Stimulated activated CD8-positive, alpha-beta memory T cell treated with anti-CD3 and anti-CD28 coated beads, Interleukin-4, amount 100 ng/mL, for 1 hour (primary cell): ENCODE measurements at places on chromosomes 16 and 17.

- DNase-seq = no peak
Observed at GRCh38 chr16:85863384-85863774, 35.6 kb upstream of the IRF8 start.

DNA sequence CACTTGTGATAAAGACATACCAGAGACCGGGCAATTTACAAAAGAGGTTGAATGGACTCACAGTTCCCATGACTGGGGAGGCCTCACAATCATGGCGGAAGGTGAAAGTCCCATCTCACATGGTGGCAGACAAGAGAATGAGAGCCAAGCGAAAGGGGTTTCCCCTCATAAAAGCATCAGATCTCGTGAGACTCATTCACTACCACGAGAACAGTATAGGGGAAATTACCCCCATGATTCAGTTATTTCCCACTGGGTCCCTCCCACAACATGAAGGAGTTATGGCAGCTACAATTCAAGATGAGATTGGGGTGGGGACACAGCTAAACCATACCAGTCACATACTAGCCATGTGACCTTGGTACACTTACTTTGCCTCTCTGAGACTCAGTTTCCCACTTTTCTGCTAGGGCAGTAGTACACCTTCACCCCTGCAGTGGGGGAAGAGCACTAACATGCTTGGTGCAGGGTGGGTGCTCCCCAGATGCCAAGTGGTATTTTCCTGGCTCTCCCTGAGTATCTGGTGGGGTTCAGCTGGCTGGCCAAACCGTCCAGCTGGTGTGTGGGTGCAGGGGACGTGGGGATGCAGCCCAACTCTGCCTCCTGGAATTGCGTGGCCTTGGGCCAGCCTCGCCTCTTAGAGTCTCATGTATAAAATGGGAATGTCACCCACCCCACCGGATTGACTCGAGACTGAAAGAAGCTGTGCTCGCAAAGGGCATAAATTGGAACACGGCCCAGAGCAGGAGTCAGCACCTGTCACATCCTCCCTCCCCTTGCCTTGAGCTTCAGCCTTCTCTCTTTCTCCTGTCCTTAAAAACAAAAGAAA lies 364.1 kb downstream of the CPPED1 start:
- DNase-seq = no peak

DNA sequence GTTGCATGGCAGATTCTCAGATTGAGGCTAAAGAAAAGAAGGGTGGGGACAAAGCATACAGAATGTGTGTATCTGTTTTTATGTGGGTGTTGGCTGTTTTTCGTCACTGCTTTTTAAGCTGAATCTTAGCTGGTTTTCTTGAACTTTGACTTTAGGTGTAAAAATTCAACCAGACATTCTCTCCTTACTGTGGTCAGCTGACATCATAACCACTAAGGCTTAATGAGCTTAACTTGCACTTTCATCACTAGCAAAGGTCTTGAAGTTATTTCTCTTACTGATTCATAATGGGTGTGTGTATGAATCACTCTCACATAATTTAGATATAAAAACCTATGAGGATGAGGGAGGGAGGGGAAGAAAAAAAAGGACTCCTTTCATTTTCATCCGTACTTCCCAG lies 4.0 kb upstream of the CDC6 start:
- no peak for DNase-seq

DNA sequence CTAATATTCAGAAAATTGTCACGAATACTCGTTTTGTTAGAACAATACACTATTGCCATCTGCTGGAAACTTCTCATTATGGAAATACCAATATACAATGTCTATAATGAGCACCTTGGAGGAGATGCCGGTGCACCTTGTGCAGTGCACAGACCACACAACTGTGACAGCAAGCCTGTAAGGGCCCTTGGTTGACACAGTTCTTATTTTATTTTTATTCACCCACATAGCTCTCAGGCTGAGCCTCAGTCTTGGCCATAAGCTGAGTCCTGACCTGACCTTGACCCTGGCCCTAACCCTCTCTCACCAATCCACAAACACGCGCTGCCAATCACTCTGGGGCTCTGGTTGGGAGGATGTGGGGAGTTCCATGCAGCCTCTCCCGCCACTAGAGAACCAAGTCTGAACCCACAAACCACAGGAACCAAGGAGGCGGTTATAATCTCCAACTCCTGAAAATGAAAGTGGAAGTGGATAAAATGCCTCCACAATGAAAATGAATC lies 7.6 kb downstream of the AIPL1 start:
- DNase-seq = no peak

DNA sequence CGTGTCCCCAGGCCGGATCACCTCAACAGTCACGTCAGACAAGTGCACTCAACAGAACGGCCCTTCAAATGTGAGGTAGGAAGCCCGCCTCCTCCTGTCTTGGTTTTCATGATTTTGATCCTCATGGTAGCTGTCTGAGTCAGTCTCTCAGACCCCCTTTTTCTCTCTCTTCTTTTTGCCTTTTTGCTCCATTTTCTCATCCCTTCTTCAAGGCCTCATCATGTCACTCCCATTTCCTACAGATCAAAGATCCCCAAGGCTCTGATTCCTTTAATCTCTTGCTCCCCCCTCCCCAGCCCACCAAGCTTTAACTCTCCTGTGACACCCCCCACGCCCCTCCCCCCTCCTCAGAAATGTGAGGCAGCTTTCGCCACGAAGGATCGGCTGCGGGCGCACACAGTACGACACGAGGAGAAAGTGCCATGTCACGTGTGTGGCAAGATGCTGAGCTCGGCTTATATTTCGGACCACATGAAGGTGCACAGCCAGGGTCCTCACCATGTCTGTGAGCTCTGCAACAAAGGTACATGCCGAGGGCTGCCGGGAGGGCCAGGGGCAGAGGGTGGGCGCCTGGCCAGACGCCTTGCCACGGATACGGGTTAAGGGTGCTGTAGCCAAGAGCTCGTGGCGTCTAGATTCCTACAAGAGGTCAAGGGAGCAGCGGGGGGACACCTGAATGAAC lies 2.0 kb downstream of the MAZ start:
- DNase-seq = no peak

DNA sequence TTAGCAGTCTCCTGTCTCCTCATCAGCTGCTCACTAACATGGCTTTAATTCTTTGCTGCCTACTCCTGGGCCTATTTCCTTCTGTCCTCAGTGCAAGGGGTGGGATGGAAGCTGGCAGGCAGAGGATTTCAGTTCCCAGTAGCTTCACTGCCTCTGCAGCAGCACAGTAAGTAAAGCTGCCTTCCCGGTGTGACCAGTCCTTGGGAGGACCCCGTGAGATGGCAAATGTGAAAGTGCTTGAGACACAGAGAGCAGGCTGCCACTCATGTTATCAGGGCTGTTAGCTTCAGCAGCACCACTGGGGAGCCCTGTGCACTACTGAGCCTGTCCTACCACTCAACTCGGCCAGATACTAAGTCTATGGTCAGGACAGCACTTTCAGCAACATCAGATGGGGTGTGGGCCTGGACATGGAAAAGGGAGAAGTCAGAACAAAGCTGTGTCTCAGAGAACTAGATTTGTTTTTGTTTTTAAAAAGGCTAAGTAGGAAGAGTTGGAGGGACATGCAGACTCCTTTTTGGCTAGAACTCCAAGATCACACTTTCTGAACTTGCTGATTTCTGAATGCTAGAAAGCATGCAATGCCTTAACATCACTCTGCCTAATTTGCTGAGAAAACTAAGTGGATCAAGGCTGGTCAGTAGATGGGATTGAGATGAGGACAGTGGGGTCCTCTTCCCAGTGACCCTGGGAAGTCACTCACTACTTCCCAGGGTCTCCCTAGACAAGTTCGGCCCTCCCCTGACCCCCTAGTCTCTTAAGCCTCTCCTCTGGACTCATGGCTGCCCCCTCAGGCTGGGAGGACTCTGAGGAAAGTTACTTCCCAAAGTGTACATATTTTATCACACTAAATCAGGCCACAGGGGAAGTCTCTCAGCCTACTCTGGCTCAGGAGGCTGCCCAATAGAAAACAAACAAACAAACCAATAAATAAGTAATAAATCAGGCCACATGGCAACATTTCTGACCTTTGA lies 1.1 kb downstream of the ACSF2 start:
- DNase-seq = no peak

- DNase-seq = no peak
Observed at GRCh38 chr16:25114121-25114520, 2.6 kb downstream of the LCMT1 start.

DNA sequence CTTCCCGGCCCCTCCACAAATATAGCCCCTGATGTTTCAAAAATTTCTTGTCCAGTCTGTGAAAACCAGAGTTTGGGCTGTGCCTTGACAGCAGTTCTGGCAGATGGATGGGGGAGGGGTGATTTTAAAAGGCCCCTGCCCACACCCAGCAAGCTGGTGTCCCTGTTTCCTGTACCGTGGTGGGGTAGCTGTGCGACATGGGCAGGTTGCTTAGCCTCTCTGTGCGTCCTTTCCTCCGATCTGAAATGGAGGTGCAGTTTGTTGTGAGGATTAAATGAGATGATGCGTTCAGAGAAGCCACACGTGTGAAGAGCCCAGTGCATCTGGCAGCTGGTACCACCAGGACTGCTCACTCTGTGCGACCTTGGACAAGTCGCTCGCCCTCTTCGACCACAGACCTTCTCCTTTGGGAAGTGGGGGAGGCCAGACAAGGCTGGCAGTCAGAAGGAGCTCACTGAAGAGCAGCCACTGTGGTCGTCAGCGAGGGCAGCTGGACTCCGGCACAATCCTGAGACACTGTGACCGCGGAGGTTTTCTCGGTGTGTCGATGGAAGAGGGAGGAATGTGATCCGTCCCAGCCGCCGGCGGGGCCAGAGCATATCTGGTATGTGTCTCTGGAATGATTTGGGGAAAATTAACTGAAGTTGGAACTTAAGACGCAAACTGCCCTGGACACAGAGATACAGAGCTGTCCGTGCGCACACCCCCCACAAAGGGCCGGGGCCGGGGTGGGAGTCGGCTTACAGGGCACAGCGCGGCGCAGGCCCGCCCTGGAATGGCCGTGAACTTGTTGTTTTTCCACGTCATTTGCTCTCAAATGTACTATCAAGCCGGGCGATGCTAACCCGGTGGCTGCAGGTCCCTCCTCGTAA lies 721 bp upstream of the WFIKKN2 start:
- no peak for DNase-seq

GRCh38 chr17:27236717-27237315 lies 57.1 kb upstream of the WSB1 start:
- DNase-seq = peak; percentile 53

DNA sequence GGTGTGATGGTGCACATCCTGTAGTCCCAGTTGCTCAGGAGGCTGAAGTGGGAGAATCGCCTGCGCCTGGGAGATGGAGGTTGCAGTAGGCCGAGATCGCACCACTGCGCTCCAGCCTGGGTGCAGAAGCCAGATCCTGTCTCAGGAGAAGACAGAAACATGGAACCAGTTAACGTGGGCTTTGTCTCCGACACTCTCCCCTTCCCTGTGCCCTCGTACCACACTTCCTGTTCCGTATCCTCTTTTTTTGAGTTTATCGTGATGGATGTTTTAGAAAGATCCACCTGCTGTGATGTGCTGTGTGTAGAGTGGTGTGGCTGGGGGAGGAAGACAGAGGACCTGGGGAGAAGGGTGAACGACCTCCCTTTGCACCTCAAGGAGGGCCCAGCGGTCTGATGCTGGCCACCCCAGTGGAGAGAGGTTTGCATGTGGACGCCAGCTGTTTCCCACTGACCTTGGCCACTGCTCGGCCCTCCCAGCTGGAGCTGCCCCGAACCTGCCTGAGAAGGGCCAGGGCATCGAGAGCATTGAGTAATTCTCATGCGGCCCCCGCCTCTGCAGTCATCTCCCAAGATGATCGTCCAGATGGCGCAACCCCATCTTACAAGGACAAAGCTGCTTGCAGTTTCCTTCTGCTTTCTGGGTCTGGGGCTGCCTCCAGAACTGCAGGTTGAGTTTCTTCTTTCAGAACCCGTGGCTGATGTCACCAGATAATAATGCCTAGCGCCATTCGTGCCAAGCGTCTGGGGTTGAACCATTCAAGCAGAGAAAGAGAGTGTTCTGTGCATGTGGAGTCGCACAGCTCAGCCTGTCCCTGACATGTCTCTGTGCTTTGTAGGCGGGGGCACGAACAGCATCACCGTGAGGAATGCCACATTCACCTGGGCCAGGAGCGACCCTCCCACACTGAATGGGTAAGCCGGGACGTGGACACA lies 126.3 kb downstream of the ABCC1 start:
- no peak for DNase-seq

DNA sequence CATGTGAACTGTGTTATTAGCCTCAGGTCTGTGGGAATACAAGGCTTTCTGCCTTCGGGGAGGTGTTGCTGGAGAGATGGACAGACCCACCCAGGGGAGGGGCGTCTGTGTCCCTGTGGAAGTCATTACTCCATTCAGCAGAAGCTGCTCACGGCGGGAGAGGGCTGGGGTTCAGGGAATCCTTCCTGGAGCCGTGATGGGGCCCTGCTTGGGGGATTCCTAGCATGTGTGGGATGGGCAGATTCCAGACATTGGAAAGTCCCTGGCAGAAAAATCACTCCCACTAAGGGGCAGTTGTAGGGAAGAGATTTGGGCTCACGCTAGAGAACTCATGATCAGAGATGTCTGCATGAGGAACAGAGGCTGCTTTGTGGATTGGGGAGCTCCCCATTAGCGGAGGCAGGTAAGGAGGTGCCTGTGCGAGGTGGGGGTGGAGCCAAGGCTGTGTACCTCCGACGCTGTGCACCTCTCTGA lies 56.3 kb upstream of the IL34 start:
- no peak for DNase-seq

DNA sequence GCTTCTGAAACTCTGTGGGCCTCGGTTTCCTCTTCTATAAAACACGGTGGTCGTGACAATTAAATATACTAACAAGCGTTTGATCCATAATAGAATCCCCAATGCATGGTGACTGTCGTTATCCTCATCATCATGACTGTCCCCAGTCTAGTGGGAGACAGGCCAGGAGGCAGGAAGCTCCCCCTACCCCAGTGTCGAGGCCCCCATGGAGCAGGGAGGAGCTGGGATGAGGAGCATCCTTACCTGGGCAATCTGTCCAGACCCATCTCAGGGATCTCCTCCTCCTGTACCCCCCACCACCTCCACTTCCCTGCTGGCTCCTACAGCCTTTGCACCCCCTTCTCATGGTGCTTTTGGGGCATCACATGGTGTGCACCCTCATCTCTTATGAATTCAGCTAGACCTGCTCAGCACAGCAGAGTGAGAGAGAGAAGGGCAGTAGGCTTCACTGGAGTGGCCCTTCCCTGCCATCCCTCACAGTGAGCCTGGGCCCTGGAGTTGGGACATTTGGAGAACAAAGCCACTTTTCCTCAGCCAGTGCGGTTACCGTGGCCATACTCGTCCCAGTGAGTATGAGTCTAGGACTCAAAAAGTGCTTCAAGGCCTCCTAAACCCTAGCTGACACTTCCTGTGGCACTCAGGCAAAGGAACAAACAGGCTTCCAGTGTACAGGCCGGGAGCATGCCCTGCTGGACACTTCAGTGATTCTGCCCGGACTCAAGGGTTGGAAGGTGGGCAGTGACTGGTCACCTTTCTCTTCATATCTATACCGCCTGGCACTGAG lies 148.6 kb downstream of the CLEC16A start:
- no peak for DNase-seq

DNA sequence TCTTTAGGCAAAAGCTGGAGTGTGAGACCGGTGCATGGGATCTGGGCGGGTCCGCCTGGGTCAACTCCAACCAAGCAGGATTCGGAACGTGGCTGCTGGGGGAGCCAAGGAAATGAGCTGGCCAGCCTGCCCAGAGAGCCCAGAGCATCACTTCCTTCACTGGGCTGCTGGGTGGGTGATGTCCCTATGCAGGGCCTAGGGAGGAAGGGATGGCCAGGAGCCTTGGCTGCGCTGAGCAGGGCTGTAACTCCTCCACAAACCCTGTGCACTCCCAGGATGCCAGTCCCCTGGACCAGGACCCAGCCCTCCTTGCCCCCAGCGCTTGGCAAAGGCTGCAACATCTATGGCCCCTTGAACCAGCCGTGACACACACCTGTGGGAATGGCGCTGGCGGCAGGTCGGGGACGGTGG lies 138.4 kb downstream of the RAB11FIP4 start:
- DNase-seq = no peak

GRCh38 chr17:81254955-81255717 lies 16.0 kb downstream of the NDUFAF8 start:
- no peak for DNase-seq
